ENCODE measurements at places on chromosomes 1 and 21. TPM values are rescaled to one million over a fixed set of nuclear protein-coding genes. Genes with fewer than 3 reads are reported as not detected.
A peak's percentile ranks its signal among the peaks of the same experiment; 100 is the strongest.

The OR2L2 gene
- total RNA-seq, result not detected

The ZNF683 gene
- not detected for total RNA-seq

The COL8A2 gene
- 41.7 TPM for total RNA-seq

The GBP6 gene
- total RNA-seq, result not detected

The DNAH14 gene
- total RNA-seq, result 1.4 TPM

The RGS18 gene
- 3.0 TPM for total RNA-seq

The PRPF38B gene
- 9.0 TPM for total RNA-seq

The CD48 gene
- total RNA-seq, result not detected

The TAS1R1 gene
- total RNA-seq, result not detected

The DMBX1 gene
- not detected for total RNA-seq

DNA sequence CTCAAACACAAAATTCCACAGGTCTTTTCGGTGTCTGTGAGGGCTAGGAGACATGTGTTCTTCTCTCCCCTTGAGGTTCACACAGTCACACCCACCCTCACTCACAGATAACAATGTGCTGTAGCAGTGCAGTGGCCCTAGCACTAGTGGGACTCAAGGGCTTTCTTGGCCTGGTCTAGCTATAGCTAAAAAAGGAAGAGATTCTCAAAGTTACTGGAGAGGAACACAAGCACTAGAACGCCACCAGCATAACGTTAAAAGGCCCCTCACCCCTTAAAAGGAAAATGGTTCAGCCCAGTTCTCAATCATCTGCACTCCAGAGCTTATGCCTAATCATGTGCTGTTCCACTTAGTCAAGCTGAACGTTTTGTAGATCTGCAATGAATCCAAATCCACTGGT lies 39.5 kb downstream of the RGS8 start:
- DNase-seq, result no peak
- no peaks in the 10 kb centered on the region for H3K36me3 ChIP-seq
- no peaks in the 10 kb centered on the region for H3K4me1 ChIP-seq
- no peak overlapping the region for H3K4me3 ChIP-seq

GRCh38 chr1:235304549-235305451 lies 23.2 kb downstream of the ARID4B start:
- no peak overlapping the region for H3K4me3 ChIP-seq
- H3K4me1 ChIP-seq, result peaks cover 10% of the 10 kb centered on the region
- H3K27me3 ChIP-seq, result no peaks in the 10 kb centered on the region
- H3K27ac ChIP-seq, result no peak overlapping the region

DNA sequence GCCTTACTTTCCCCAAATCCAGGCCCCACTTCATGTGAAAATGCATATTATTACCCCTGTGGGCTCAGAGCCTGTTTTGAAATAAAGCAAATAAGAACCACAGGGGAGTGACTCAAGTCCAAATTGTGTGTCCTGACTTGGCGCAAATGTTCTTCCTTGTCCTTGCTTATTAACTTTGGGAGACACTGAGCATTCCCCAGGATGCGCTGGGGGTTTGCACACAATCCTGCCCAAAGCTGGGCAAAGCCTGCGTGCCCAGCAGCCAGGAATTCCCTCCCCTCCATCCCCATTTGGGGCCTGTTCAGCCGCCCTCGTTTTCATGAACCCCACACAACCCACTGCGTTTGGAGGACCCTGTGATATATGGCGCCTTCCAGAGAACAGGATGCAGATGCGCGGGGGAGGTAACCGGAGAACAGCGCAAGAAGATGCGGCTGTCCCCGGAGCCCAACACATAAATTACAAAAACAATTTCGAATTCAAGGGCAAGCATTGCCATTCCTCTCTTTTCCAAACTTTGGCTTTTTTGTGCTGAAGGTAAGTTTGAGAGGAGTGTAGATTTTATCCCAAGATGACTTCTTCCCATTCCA lies 42.4 kb upstream of the CLDN14 start:
- no peak overlapping the region for H3K27ac ChIP-seq
- no peaks in the 10 kb centered on the region for H3K4me1 ChIP-seq
- H3K27me3 ChIP-seq, result no peaks in the 10 kb centered on the region
- no peak for DNase-seq

DNA sequence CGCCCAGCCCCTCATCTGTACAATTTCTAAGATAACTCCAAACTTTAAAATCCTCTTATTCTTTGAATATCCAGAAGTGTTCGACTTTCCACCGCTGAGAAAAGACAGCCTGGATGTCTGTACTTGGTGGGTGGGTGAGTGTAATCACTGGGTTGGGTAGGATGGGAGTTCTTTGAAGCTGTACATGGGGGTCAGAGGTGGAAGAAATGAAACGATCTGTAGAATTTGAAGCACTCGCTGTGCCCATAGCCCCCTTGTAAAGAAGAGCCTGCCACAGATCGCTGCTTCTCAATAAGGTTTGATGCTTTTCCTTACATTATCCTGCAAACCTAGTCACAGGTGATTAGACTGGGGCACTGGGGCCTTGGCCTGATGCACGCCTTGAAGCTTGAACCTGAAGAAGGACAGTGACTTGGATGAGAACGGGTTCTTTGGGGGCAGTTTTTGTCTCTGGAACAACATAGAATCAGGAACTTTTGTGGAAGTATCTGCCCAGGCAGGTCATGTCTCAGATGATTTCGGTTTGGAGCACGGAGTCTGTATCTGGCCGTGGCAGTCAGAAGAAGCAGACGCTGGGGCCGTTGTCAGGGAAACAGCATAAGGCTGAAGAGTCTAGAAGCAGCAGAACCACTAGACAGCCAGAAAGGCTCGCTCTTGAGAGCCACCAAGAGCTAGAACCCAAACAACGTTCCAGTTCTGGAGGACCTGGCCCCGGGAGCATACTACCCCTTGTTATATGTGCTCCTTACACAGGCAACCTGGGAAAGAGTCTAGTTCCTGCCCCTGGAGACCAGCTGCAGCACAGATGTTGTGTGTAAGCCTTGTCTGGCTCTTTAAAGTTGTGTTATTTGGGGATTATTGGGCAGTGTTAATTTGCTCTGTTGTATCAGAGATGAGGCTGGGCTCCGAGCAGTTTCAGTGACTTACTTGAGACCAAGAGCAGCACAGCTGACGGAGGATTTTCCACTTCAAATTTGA lies 45.1 kb upstream of the SCCPDH start:
- H3K4me3 ChIP-seq, result no peak overlapping the region
- DNase-seq, result no peak
- H3K4me1 ChIP-seq, result no peaks in the 10 kb centered on the region
- H3K27ac ChIP-seq, result no peak overlapping the region
- H3K27me3 ChIP-seq, result no peaks in the 10 kb centered on the region

GRCh38 chr1:170823120-170823519 lies 112.2 kb upstream of the MROH9 start:
- DNase-seq, result no peak
- H3K36me3 ChIP-seq, result no peaks in the 10 kb centered on the region
- no peaks in the 10 kb centered on the region for H3K4me1 ChIP-seq
- H3K27me3 ChIP-seq, result no peaks in the 10 kb centered on the region
- no peak overlapping the region for H3K4me3 ChIP-seq
- no peak overlapping the region for H3K27ac ChIP-seq

GRCh38 chr1:214446772-214447556 lies 104.4 kb downstream of the PTPN14 start:
- H3K36me3 ChIP-seq, result no peaks in the 10 kb centered on the region
- peaks cover 4% of the 10 kb centered on the region for H3K4me1 ChIP-seq
- H3K27ac ChIP-seq, result no peak overlapping the region
- no peaks in the 10 kb centered on the region for H3K27me3 ChIP-seq

DNA sequence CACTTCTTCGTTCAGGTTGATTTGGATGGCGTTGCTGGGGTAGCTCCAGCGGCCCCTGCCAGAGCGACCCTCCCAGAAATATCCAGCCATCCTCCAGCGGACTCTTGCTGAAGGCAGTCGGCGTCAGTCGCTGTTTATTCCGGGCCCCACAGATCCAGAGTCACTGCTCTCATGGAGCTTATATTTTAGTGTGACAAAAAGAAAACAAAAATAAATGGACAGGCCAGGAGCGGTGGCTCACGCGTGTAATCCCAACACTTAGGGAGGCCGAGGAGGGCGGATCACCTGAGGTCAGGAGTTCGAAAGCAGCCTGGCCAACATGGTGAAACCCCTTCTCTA lies 791 bp upstream of the CFAP298 start:
- DNase-seq, result no peak
- peaks cover 8% of the 10 kb centered on the region for H3K36me3 ChIP-seq
- no peaks in the 10 kb centered on the region for H3K4me1 ChIP-seq
- H3K27ac ChIP-seq, result peak overlapping the region; percentile 86
- peak overlapping the region; percentile 83 for H3K4me3 ChIP-seq
- H3K27me3 ChIP-seq, result no peaks in the 10 kb centered on the region

DNA sequence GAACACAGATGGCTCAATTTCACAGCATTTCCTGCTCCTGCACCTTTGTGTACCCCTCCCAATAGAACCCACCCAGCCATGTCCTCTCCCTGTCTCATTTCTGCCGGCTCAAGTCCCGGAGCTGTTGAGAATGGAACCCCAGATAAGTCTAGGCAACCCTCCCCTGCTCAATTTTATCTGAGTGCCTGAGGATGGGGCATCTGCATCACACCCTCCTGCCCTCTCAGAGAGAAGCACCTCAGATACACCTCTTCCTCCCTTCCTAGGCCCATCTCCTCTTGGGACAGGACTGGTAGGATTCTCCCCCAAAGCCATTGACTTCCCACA lies 1.1 kb downstream of the KIF21B start:
- no peak overlapping the region for H3K27ac ChIP-seq
- no peaks in the 10 kb centered on the region for H3K36me3 ChIP-seq
- H3K27me3 ChIP-seq, result no peaks in the 10 kb centered on the region
- no peak overlapping the region for H3K4me3 ChIP-seq

DNA sequence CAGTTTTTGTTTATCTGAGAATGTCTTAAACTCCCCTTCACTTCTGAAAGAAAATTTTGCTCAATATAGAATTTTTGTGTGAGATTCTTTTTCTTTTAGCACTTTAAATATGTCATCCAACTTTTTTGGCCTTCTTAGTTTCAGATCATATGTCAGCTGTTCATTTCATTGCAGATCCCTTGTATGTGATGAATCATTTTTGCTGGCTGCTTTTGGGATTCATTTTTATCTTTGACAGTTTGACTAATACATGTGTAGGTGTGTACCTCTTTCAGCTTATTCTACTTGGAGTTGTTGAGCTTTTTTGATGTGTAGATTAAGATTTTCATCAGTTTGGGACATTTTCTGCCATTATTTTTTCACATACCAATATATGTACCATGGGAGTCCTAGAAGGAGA lies 156.8 kb downstream of the FASLG start:
- no peaks in the 10 kb centered on the region for H3K36me3 ChIP-seq
- no peak for DNase-seq
- H3K27ac ChIP-seq, result no peak overlapping the region
- no peak overlapping the region for H3K4me3 ChIP-seq

GRCh38 chr1:214120951-214121350 lies 133.2 kb downstream of the PROX1 start:
- no peak for DNase-seq
- no peaks in the 10 kb centered on the region for H3K4me1 ChIP-seq
- H3K36me3 ChIP-seq, result no peaks in the 10 kb centered on the region

- H3K4me3 ChIP-seq, result no peak overlapping the region
- H3K4me1 ChIP-seq, result no peaks in the 10 kb centered on the region
- DNase-seq, result no peak
- H3K27ac ChIP-seq, result no peak overlapping the region
- no peaks in the 10 kb centered on the region for H3K27me3 ChIP-seq
- no peaks in the 10 kb centered on the region for H3K36me3 ChIP-seq
These were observed 15.6 kb downstream of the FCGR2B start for GRCh38 chr1:161678500-161678899.

DNA sequence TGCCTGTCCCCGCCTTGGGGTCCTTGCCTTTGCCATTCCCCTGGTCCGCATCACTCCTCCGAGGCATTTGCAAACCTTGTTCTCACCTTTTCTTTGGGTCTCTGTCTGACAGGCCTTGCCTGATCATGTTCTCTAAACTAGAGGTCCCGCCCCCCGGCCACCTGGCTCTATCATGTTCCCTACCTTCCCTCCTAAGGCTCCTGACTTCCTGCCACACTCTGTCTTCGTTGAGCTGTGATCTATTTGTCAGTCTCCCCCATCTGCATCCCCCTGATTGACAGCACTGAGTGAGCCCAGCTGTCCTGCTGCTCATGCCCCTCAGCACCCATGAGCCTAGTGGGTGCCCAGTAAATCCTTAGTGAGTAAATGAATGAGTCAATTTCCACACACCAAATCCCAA lies 22.8 kb downstream of the ERG start:
- H3K27me3 ChIP-seq, result no peaks in the 10 kb centered on the region
- H3K36me3 ChIP-seq, result no peaks in the 10 kb centered on the region
- H3K4me1 ChIP-seq, result peaks cover 30% of the 10 kb centered on the region
- no peak overlapping the region for H3K4me3 ChIP-seq
- DNase-seq, result no peak
- H3K27ac ChIP-seq, result peak overlapping the region; percentile 12

DNA sequence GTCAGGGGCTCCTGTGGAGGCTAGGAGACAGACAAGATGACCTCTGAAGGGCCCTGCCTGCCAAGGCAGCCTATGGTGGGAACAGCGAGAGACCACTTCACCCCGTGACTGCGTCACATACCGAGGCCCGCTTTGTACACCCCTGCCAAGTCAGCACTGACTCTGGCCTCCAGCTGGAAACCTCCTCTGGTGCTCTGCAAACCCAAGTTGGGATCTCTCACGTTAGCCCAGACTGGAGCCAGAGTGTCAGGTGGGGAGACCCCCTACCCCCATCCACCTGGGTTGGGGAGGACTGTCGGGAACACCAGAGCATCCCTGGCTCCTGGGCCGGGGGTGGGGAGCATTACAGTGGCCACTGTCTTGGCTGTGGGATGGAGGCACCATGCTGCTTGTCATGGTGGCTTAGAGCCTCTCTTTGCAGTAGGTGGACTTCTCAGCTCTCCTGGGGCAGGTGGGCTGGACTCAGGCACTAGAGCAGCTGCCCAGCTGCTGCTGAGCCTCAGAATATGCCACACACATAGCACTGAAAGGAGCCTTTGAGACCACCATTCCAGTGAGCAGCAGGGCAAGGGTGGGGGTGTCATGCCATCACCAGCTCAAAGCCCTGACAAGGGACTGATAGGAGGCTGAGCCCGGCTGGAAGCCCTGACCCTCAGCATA lies 50.4 kb downstream of the ELK4 start:
- no peaks in the 10 kb centered on the region for H3K36me3 ChIP-seq
- H3K4me1 ChIP-seq, result no peaks in the 10 kb centered on the region
- H3K4me3 ChIP-seq, result no peak overlapping the region
- H3K27ac ChIP-seq, result no peak overlapping the region
- DNase-seq, result no peak

DNA sequence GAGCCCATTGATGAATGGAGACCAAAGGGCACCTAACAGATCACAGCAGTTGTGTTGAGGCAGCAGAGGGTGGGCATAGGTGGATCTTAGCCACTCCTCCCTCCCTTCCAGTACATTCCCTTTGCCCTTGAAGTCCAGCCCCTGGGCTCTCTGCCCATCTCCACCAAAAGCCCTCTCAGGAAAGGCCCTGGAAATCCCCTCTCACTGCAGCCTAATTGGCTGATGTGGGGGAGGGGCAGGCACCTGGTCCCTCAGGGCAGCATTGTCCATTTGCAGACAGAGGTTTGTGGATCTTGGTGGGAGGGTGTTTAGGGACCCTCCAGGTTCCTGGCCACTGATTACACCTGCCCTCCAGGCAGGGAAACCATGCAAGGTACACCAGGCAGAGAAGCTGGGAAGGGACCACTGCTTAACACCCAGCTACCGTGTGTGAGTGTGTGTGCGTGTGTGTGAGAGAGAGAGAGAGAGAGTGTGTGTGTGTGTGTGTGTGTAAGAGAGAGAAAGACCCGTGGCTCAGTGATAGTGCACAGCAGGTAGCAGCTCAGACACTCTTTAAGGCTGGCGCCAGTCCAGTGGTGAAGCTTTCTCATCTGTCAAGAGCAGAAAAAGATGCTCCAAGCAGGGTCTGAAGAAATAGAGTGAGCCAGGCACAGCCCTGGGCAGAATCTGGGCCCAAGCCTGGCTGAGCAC lies 71.1 kb downstream of the MATN1 start:
- no peak for DNase-seq
- no peak overlapping the region for H3K4me3 ChIP-seq
- H3K27me3 ChIP-seq, result no peaks in the 10 kb centered on the region
- no peaks in the 10 kb centered on the region for H3K36me3 ChIP-seq
- H3K27ac ChIP-seq, result no peak overlapping the region
- H3K4me1 ChIP-seq, result no peaks in the 10 kb centered on the region

Measured in ascending aorta (tissue), 2 donors.